ENCODE measurements at places on chromosomes 4 and X. TPM values are rescaled to one million over a fixed set of nuclear protein-coding genes. Genes with fewer than 3 reads are reported as not detected.

- H3K4me1 ChIP-seq = no peaks in the 10 kb centered on the region
- H3K27me3 ChIP-seq = no peaks in the 10 kb centered on the region
- DNase-seq = no peak
- H3K4me3 ChIP-seq = no peak overlapping the region
These were observed 34.1 kb upstream of the NAA11 start for GRCh38 chr4:79360006-79360405.

- DNase-seq = peak; percentile 44
- H3K4me1 ChIP-seq = no peaks in the 10 kb centered on the region
- no peaks in the 10 kb centered on the region for H3K27me3 ChIP-seq
- H3K36me3 ChIP-seq = no peaks in the 10 kb centered on the region
- no peak overlapping the region for H3K27ac ChIP-seq
- no peak overlapping the region for H3K4me3 ChIP-seq
These were observed 32.6 kb upstream of the SPON2 start for GRCh38 chr4:1204828-1205585.

GRCh38 chrX:96373047-96373355, 311.6 kb upstream of the DIAPH2 start:
- H3K4me1 ChIP-seq = no peaks in the 10 kb centered on the region
- DNase-seq = no peak
- no peaks in the 10 kb centered on the region for H3K27me3 ChIP-seq
- H3K27ac ChIP-seq = no peak overlapping the region
- no peak overlapping the region for H3K4me3 ChIP-seq

- H3K4me1 ChIP-seq = no peaks in the 10 kb centered on the region
- no peaks in the 10 kb centered on the region for H3K27me3 ChIP-seq
- H3K27ac ChIP-seq = no peak overlapping the region
- DNase-seq = no peak
- no peaks in the 10 kb centered on the region for H3K36me3 ChIP-seq
These were observed 1.1 kb downstream of the ITGB1BP2 start for GRCh38 chrX:71302461-71303213.

- H3K4me1 ChIP-seq = peaks cover 1% of the 10 kb centered on the region
- H3K36me3 ChIP-seq = no peaks in the 10 kb centered on the region
- no peak overlapping the region for H3K27ac ChIP-seq
- H3K27me3 ChIP-seq = no peaks in the 10 kb centered on the region
- DNase-seq = no peak
- H3K4me3 ChIP-seq = no peak overlapping the region
These were observed 51.7 kb downstream of the TMEM154 start for GRCh38 chr4:152628128-152628527.

- H3K4me3 ChIP-seq = no peak overlapping the region
- DNase-seq = no peak
- no peaks in the 10 kb centered on the region for H3K4me1 ChIP-seq
- H3K36me3 ChIP-seq = no peaks in the 10 kb centered on the region
- H3K27me3 ChIP-seq = no peaks in the 10 kb centered on the region
These were observed 362.0 kb upstream of the CT83 start for GRCh38 chrX:116824785-116825184.

DNA sequence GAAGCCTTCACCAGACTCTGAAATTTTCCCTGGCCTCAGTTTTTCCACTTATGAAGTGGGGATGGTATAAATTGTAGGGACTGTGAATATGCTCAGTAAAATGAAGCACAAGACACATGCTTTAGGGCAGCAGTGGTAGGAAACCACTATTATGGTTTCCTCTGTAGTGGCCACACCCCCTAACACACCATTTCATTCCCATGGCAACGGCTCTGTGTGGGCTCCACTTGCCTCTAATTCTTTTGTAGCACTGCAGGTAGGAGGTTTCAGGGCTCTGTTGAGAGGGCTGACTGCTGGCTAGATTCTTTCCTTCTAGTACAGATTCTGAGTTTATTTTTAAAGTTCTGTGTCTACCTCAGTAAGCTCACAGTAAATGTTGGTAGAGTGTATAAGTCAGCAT, 3.5 kb upstream of the VMA21 start:
- H3K27ac ChIP-seq = no peak overlapping the region
- H3K27me3 ChIP-seq = no peaks in the 10 kb centered on the region
- DNase-seq = no peak
- H3K4me1 ChIP-seq = no peaks in the 10 kb centered on the region
- no peak overlapping the region for H3K4me3 ChIP-seq
- no peaks in the 10 kb centered on the region for H3K36me3 ChIP-seq

DNA sequence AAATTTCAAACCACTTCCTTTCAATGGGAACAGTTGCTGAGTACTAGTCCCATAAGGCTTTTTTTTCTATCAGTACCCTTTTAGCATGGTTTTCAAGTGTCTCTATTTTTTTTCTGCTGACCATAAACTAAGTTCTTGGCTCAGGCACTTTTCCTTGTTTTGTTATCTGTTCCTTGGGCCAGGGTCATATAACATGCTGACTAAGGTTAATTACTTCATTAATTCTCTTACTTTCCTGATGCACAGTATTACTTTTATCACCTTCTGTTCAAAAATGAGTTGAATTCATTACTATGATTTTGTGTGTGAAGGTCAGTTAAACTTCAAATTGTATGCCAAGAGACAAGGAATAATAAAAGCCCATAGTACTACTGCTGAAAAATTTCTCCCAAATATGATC, 19.7 kb upstream of the BTC start:
- DNase-seq = no peak
- no peaks in the 10 kb centered on the region for H3K4me1 ChIP-seq
- no peaks in the 10 kb centered on the region for H3K27me3 ChIP-seq
- no peak overlapping the region for H3K27ac ChIP-seq

GRCh38 chrX:55279832-55280231, 15.1 kb upstream of the PAGE3 start:
- no peak overlapping the region for H3K4me3 ChIP-seq
- no peak overlapping the region for H3K27ac ChIP-seq
- no peaks in the 10 kb centered on the region for H3K36me3 ChIP-seq
- no peaks in the 10 kb centered on the region for H3K4me1 ChIP-seq
- no peak for DNase-seq
- no peaks in the 10 kb centered on the region for H3K27me3 ChIP-seq

- DNase-seq = no peak
- no peaks in the 10 kb centered on the region for H3K27me3 ChIP-seq
- H3K4me1 ChIP-seq = no peaks in the 10 kb centered on the region
- H3K4me3 ChIP-seq = no peak overlapping the region
- H3K36me3 ChIP-seq = no peaks in the 10 kb centered on the region
These were observed 13.0 kb downstream of the DKC1 start for GRCh38 chrX:154775419-154776349.

- H3K27me3 ChIP-seq = no peaks in the 10 kb centered on the region
- no peak overlapping the region for H3K27ac ChIP-seq
- no peak overlapping the region for H3K4me3 ChIP-seq
- no peak for DNase-seq
These were observed 485.8 kb upstream of the ATOH1 start for GRCh38 chr4:93342738-93343137.

DNA sequence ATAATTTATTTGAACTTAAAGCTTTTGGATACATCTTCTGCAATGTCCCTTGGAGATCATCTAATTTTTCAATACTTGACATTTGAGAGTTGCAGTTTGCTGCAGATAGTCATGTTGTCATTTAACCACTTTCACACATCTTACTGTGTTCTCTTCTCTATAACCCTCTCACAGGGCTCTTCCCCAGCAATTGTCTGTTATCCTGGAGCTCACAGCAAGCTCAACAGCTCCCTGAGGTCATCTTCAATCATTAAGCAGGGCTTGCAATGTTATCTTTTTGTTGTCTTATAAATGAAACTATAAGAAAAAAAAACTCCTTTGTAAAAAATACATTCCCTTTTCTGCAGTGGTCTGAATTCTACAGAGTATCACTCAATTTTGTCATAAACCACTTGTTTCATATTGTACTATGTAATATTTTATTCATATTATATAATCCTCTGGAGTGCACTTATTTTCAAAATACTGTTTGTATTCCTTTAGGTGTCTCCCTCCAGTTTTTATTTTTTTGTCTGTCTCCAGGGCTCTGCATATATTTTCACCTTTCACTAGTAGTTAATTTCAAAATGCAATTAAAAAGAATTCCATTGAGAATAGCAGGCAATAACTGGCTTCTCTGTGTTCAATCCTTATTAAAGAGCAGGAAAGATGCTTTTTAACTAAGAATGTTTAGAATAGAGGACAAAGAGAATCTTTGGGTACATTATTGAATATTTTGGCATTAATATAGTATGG, 106.3 kb upstream of the ARSJ start:
- no peaks in the 10 kb centered on the region for H3K36me3 ChIP-seq
- H3K27me3 ChIP-seq = no peaks in the 10 kb centered on the region
- no peak overlapping the region for H3K4me3 ChIP-seq
- H3K27ac ChIP-seq = no peak overlapping the region

- H3K27ac ChIP-seq = no peak overlapping the region
- H3K4me1 ChIP-seq = no peaks in the 10 kb centered on the region
- H3K4me3 ChIP-seq = no peak overlapping the region
- no peaks in the 10 kb centered on the region for H3K36me3 ChIP-seq
These were observed 268.5 kb downstream of the COL25A1 start for GRCh38 chr4:109033993-109034392.

GRCh38 chr4:69471639-69472038, 24.1 kb downstream of the UGT2B4 start:
- no peak overlapping the region for H3K4me3 ChIP-seq
- H3K36me3 ChIP-seq = no peaks in the 10 kb centered on the region
- no peak for DNase-seq
- no peaks in the 10 kb centered on the region for H3K4me1 ChIP-seq
- no peak overlapping the region for H3K27ac ChIP-seq

GRCh38 chr4:123317211-123317610, 79.4 kb upstream of the SPRY1 start:
- no peaks in the 10 kb centered on the region for H3K27me3 ChIP-seq
- no peaks in the 10 kb centered on the region for H3K36me3 ChIP-seq
- no peak for DNase-seq
- H3K4me3 ChIP-seq = no peak overlapping the region

DNA sequence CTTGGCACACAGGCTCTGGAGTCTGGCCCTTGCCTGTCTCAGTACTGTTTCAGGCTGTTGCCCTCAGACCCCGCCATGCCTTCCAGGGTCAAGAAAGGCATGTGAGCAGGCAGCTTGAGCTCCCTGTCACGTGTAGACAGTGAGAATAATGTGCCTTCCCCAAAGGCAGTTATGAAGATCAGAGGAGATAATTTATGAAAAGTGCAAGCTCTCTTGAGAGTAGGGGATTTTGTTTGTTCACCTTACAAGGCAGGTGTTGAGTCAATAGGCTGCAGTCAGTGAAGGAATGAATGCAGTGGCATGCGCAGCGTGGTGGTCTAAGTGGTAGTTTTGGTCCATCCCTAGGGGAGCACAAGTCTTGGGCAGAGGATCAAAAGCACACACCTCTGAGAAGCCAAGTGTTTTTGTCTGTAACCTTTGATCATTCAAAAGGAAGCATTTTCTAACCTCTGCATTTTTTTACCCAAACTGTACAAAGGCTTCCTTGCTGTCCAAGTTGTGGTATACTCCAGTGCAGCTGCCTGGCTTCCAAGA, 14.4 kb downstream of the HADH start:
- DNase-seq = no peak
- no peaks in the 10 kb centered on the region for H3K36me3 ChIP-seq
- no peaks in the 10 kb centered on the region for H3K27me3 ChIP-seq
- no peak overlapping the region for H3K4me3 ChIP-seq
- peaks cover 20% of the 10 kb centered on the region for H3K4me1 ChIP-seq
- H3K27ac ChIP-seq = no peak overlapping the region

GRCh38 chrX:5176766-5177165, 1051.9 kb downstream of the NLGN4X start:
- no peaks in the 10 kb centered on the region for H3K36me3 ChIP-seq
- H3K4me1 ChIP-seq = no peaks in the 10 kb centered on the region
- H3K27me3 ChIP-seq = no peaks in the 10 kb centered on the region
- no peak overlapping the region for H3K4me3 ChIP-seq
- no peak overlapping the region for H3K27ac ChIP-seq
- no peak for DNase-seq

GRCh38 chrX:262381-262909, 18.7 kb upstream of the PLCXD1 start:
- H3K36me3 ChIP-seq = no peaks in the 10 kb centered on the region
- no peak overlapping the region for H3K27ac ChIP-seq
- no peak for DNase-seq
- H3K27me3 ChIP-seq = no peaks in the 10 kb centered on the region
- no peak overlapping the region for H3K4me3 ChIP-seq

GRCh38 chrX:153301746-153302145, 19.8 kb downstream of the PNMA6F start:
- no peaks in the 10 kb centered on the region for H3K27me3 ChIP-seq
- no peak for DNase-seq

GRCh38 chr4:2324891-2325290, 63.0 kb upstream of the MXD4 start:
- no peaks in the 10 kb centered on the region for H3K4me1 ChIP-seq
- no peak overlapping the region for H3K27ac ChIP-seq
- DNase-seq = no peak
- H3K27me3 ChIP-seq = no peaks in the 10 kb centered on the region

- H3K27ac ChIP-seq = no peak overlapping the region
- H3K27me3 ChIP-seq = no peaks in the 10 kb centered on the region
- DNase-seq = no peak
- H3K36me3 ChIP-seq = no peaks in the 10 kb centered on the region
These were observed 221.8 kb downstream of the KIT start for GRCh38 chr4:54879576-54879975.

DNA sequence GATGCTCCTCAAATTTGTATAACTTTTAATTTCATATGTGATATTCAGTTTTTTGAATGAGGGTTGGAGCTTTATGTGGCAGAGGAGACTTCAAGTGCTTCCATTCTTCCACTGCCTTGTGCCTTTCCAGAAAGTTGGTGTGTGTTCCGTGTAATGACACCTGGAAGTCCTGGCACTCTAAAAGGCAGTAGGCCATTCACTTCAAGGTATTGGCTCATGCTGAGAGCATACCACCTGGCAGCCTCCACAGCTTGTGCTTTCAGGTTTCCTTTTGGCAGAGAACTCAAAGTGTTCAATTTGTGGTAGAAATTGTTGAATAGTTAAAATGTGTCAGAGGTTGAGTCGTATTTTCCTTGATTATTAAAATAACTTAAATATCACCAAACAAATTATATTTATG, 49.6 kb downstream of the GRIA2 start:
- H3K4me3 ChIP-seq = no peak overlapping the region
- H3K36me3 ChIP-seq = no peaks in the 10 kb centered on the region

GRCh38 chr4:14848229-14848628, 154.1 kb upstream of the CPEB2 start:
- H3K27ac ChIP-seq = no peak overlapping the region
- no peak for DNase-seq
- H3K4me1 ChIP-seq = no peaks in the 10 kb centered on the region
- H3K27me3 ChIP-seq = no peaks in the 10 kb centered on the region
- no peak overlapping the region for H3K4me3 ChIP-seq
- no peaks in the 10 kb centered on the region for H3K36me3 ChIP-seq

- H3K27ac ChIP-seq = no peak overlapping the region
- DNase-seq = peak; percentile 71
- H3K4me1 ChIP-seq = peaks cover 5% of the 10 kb centered on the region
- H3K27me3 ChIP-seq = no peaks in the 10 kb centered on the region
These were observed 14.5 kb downstream of the DOCK11 start for GRCh38 chrX:118510111-118510510.

The MAGEA12 gene
- not detected for total RNA-seq

The CLGN gene
- total RNA-seq = not detected

The PDGFC gene
- total RNA-seq = 51.5 TPM

The REELD1 gene
- 0.29 TPM for total RNA-seq

Data from aorta (tissue), 5 donors.